ENCODE measurements at places on chromosomes 2 and 18. TPM values are rescaled to one million over a fixed set of nuclear protein-coding genes. Genes with fewer than 3 reads are reported as not detected.

Gene ANKAR
- total RNA-seq = 5.2 TPM

Gene ALLC
- total RNA-seq = not detected

Gene FOXD4L1
- total RNA-seq = not detected

Gene UGT1A8
- not detected for total RNA-seq

Gene POTEJ
- total RNA-seq = not detected

Gene SP100
- total RNA-seq = 77.0 TPM

Gene ASAP2
- 28.2 TPM for total RNA-seq

Gene TOGARAM2
- 0.53 TPM for total RNA-seq

Gene KCNJ3
- total RNA-seq = 0.35 TPM

Gene C2orf72
- not detected for total RNA-seq

Gene DPP10
- total RNA-seq = not detected

Gene DNAJC27
- total RNA-seq = 2.0 TPM

Gene MEP1B
- not detected for total RNA-seq

Gene TRABD2A
- total RNA-seq = 7.8 TPM

Gene HRH4
- not detected for total RNA-seq

Gene TMEM185B
- 21.0 TPM for total RNA-seq

Gene LAMA3
- 2.0 TPM for total RNA-seq

Gene POTEI
- not detected for total RNA-seq

Measured in myometrial cell (primary cell).